ENCODE measurements at places on chromosomes 4 and X.

GRCh38 chrX:16719334-16720084 lies at the start of gene SYAP1:
TSS of gene SYAP1 (plus strand) at chrX:16719612. CDS start at chrX:16719725, 113 bp downstream.
- H3K36me3 ChIP-seq, result peaks cover 1% of the 10 kb centered on the region
- peak; percentile 88 for DNase-seq
- peaks cover 15% of the 10 kb centered on the region for H3K4me1 ChIP-seq
- H3K4me3 ChIP-seq, result peak within 1 kb of the TSS; percentile 91
- no peaks in the 10 kb centered on the region for H3K27me3 ChIP-seq

DNA sequence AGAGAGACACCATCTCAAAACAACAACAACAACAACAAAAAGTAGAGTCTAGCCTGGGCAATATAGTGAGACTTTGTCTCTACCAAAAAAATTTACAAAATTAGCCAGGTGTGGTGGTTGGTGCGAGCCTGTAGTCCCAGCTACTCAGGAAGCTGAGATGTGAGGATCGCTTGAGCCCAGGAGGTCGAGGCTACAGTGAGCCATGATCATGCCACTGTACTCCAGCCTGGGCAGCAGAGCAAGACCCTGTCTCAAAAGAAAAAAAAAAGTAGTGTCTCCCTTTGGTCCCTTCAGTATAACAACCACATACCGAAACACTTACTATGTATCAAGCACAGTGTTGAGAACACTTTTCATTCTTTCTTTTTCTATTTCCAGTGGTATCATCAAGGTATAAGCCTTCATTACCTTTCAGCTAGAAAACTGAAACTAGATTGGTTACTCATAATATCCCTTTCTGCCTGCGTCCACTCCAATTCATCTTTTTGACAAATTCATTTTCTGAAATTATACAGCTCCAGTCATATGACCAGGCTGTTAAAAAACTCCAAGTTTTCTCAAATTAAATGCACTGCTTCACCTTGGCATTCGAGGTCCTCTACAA lies 54.1 kb downstream of the RPS6KA3 start:
- DNase-seq, result no peak
- H3K27ac ChIP-seq, result peak overlapping the region; percentile 41
- H3K27me3 ChIP-seq, result no peaks in the 10 kb centered on the region
- H3K4me1 ChIP-seq, result peaks cover 24% of the 10 kb centered on the region
- H3K36me3 ChIP-seq, result peaks cover 18% of the 10 kb centered on the region

GRCh38 chrX:39759526-39760224 lies 338.1 kb downstream of the BCOR start:
- H3K4me1 ChIP-seq, result peaks cover 13% of the 10 kb centered on the region

DNA sequence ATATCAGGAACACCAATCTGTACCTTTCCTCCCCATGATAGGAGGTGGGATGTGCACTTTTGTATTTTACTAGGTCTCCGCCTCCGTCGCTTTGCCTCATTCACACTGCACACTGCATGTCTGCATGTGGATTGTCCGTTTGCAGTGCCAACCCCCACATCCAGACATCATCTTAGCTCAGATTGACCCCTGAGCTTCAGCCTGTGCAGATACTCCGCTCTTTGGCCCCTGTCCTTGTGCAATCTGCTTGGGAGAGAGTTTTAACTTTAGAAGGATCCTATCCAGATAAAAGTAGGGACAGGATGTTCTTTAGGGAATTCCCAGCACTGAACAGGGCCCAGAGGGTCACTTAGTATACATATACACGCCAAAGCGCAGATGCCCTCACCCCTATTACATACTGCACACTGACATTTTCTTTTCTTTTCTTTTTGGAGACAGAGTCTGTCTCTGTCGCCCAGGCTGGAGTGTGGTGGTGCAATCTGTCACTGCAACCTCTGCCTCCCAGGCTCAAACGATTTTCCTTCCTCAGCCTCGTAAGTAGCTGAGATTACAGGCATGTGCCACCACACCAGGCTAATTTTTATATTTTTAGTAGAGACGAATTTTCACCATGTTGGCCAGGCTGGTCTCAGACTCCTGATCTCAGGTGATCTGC lies 43.3 kb upstream of the FBXW7 start:
- no peaks in the 10 kb centered on the region for H3K4me1 ChIP-seq
- no peak overlapping the region for H3K27ac ChIP-seq
- no peaks in the 10 kb centered on the region for H3K36me3 ChIP-seq
- no peak for DNase-seq

DNA sequence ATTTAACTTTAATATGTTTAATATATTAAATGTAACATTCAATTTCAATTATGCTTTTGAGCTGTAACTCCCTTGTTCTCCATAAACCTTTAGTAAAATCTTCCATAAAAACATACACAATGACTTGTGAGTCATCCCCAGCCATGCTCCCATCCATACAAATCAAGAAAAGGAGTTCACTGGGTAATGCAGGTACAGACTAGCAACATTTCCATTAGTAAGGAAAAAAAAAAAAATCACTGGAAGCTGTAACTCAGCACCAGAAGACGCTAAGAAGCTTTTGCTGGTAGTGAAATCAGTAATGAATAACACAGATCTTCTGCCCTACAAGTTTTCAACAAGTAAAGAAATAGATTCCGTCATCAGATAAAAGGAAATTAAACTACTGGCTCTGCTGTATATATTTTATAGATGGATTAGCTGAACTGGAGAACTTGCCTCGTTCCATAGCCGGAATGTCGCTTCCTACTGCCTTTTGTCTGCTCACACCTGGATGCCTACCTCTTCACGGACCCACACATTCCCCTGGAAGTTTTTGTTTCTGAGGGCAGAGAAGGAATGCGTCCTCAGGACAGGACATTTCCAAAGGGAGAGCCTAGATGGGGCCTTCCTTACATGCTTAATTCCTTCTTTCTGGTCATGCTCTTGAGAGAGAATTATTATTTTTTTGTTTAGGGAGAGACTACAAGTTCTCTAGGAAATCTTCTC lies 298.4 kb upstream of the ANKRD50 start:
- H3K36me3 ChIP-seq, result no peaks in the 10 kb centered on the region
- H3K4me1 ChIP-seq, result no peaks in the 10 kb centered on the region
- no peak overlapping the region for H3K4me3 ChIP-seq
- no peak overlapping the region for H3K27ac ChIP-seq
- DNase-seq, result no peak

Measured in T-helper 2 cell treated with Interferon-gamma antibody and Interleukin-4, amounts not matched to agents 5 μg/mL and 100 μg/mL, for 36 hours (primary cell).